D341Med (cell line): ENCODE measurements at places on chromosomes 2 and 18.

GRCh38 chr2:73969356-73969755 is 15.4 kb upstream of the TET3 start:
- no peak for DNase-seq

- no peak for DNase-seq
Measured at GRCh38 chr2:41962922-41963622, 84.7 kb upstream of the PKDCC start.

DNA sequence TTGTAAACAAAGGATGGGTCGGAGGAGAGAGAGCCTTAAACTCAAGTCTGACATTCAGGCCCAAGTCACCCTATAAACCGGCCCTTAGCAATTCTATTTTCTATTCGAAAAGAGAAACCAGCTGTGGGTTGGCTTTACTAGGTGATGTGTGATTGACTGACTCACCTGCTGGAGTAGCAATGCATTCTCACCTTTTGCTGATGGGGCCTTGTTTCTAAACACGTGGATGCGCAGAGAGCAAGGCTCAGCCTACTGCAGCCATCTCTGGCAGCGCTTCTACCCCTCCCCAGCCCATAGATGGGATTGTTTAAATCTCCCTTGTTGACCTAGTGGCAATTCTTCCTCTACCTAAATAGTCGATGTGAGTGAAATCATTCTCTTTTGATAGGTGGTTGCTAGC is 138.5 kb downstream of the MEIS1 start:
- DNase-seq, result no peak

GRCh38 chr2:110864731-110865130 is 132.4 kb downstream of the ACOXL start:
- no peak for DNase-seq

DNA sequence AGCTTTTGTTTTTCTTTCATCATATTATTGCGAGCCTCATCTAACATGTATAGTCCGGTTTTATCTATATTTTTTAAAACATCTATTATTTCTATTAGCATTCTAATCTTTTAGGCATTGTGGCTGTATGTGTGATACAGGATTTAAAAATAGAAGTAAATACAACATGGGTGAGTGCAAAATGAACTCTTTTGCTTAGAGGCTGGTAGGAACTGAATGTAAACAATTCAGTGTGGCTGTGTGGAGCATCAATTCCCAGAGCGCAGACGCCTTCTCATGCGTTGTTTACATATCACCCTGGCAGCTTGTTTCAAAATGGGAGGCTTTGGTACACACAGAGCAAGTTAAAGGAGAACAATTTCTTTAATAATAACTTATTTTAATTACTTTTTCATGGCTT is 836 bp downstream of the DTNA start:
- no peak for DNase-seq

GRCh38 chr2:91477731-91478672 is 2786.5 kb downstream of the RPIA start:
- peak; percentile 56 for DNase-seq
